Stimulated activated CD8-positive, alpha-beta memory T cell treated with anti-CD3 and anti-CD28 coated beads, Interleukin-4, amount 100 ng/mL, for 1 hour (primary cell): ENCODE measurements at places on chromosomes 5 and 9.

- DNase-seq: no peak
Observed at GRCh38 chr5:58453306-58453705, 6.6 kb downstream of the PLK2 start.

DNA sequence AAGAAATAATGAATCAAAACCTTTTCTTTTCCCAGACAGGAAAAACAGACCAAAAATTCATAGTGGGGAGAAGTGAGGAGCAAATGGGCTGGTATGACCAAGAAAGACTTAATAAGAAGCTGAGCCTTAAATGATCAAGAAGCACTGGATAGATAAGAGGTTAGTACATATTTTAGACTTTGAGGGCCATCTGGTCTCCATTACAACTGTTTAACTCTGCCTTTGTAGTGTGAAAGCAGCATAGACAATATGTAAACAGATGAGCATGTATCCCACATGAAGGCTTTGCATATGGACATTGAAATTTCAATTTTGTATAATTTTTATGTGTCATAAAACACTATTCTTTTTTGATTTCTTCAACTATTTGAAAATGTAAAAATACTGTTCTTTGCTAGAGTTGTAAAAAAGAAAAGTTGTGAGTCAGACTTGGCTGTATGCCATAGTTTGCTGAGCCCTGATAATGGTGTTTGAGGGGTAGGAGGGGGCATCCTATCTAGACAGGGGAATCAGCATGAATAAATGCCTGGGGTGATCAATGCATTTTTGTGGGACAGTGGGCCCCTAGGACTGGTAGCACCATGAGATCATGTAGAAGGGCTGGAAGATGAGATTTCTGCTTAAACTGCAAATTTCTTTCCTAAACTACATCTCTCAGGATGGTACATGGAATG, 91.8 kb upstream of the GPR151 start:
- DNase-seq: no peak

DNA sequence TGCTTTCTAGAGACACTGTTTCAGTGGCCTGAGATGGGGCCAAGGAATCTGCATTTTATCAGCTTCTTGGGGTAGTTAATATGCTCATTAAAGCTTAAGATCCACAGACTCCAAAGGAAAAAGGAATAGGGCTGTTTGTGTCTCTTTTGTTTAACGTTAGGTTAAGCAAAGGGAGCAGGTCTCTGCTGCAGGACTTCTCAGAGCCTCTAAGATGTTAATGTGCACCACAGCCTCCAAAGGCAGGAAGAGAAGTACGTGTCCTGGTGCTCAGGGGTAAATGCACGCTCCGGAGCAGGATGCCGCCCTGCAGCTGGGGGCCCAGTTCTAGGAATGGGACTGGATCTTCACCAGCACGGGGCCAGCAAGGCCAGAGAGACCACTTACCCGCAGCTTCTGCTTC, 19.6 kb downstream of the SPARC start:
- DNase-seq: no peak

DNA sequence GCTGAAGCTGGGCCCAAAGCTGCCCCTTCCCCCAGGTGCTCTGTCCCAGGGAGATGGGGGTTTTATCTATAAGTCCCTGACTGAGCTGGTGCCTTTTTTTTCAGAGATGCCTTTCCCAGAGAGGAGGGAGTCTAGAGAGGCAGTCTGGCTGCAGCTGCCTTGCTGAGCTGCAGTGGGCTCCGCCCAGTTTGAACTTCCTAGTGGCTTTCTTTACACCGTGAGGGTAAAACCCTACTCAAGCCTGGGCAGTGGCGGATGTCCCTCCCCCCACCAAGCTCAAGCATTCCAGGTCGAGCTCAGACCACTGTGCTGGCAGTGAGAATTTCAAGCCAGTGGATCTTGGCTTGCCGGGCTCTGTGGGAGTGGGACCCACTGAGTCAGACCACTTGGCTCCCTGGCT, 41.3 kb downstream of the CAVIN4 start:
- DNase-seq: no peak

GRCh38 chr9:77663754-77664153, 15.6 kb upstream of the GNA14 start:
- no peak for DNase-seq

- DNase-seq: no peak
Observed at GRCh38 chr5:123964884-123965283, 452.9 kb downstream of the CSNK1G3 start.

- no peak for DNase-seq
Observed at GRCh38 chr5:163995206-163995605, 489.8 kb downstream of the MAT2B start.
